ENCODE measurements at places on chromosomes 16 and 17.

DNA sequence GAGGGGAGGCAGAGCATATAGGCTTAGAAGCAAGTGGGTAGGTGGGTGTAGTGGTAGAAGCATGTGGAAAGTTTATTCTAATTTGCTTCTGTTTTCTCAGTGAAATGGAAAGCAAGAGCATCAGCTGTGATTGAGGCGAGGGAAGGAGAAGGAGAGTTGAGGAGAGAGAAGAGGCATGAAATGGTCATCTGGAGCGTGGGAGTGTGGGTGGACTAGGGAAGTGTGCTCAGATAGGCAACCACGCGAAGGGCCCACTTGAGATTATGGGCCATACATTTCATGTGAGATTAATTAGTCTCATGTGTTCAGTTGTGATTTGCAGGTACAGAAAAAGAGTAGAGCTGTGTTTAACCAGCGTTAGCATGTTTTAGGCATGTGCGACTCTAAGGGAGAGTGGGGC, 20.8 kb upstream of the CDC6 start:
- no peak for DNase-seq

- DNase-seq = no peak
Measured at GRCh38 chr17:59287891-59288290, 43.6 kb upstream of the YPEL2 start.

GRCh38 chr16:80604600-80605355, 64.0 kb downstream of the DYNLRB2 start:
- no peak for DNase-seq

- DNase-seq = no peak
Measured at GRCh38 chr17:2390199-2390836, 10.5 kb downstream of the MNT start.

GRCh38 chr17:73384926-73385325, 73.1 kb upstream of the CDC42EP4 start:
- DNase-seq = no peak

DNA sequence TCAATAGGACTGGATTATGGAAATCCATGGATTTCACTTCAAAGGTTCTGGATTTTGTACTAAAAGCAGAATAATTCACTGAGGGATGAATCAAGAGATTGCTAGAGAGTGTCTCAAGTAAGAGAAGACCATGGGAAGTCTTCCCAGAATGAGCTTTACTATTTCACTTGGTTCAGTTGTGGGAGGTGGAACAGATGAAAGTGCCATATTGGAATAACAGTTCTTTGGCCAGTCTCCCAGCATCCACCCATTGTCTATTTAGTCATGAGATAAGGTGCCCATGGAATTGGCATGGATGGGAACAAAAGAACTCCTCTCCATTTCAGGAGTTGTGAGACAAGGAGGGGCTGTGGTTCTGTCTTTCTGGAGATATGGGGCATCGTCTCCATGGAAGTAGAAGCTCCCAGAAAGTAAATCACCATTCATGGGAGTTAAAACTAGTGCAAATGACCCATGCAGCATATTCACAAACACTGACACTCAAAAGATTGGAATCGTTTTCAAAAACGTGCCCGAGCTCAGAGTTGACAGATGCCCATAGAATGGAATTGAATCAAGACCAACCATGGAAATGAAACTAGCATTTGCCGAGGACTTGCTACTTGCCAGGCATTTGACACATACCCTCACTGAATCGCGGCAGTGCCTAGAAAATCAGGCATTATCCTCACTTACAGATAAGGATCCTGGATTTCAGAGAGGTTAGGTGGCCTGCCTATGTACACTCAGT, 36.2 kb upstream of the CLEC3A start:
- no peak for DNase-seq

DNA sequence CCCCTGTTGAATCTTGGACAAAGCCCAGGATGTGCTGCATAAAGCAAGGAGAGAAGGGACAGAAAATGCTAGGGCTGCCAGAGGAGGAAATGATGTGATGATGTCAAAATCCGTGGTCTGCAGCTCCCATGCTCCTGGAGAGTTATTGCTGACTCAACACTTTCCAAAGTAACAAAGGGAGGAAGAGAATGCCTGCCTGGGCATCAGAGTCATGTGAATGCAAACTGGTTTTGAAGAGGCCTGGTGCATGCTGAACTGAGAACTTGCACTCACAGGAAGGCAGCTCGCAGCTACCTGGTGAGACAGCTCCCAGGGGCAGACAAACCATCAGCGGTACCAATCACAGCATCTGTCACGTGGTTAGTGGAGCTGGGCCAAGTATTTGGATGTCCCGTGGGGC, 2.8 kb downstream of the MARVELD3 start:
- no peak for DNase-seq

All from NCI-H446 treated with DMSO at 0.1 percent for 48 hours (cell line).